ENCODE measurements at places on chromosomes 3 and 15.

DNA sequence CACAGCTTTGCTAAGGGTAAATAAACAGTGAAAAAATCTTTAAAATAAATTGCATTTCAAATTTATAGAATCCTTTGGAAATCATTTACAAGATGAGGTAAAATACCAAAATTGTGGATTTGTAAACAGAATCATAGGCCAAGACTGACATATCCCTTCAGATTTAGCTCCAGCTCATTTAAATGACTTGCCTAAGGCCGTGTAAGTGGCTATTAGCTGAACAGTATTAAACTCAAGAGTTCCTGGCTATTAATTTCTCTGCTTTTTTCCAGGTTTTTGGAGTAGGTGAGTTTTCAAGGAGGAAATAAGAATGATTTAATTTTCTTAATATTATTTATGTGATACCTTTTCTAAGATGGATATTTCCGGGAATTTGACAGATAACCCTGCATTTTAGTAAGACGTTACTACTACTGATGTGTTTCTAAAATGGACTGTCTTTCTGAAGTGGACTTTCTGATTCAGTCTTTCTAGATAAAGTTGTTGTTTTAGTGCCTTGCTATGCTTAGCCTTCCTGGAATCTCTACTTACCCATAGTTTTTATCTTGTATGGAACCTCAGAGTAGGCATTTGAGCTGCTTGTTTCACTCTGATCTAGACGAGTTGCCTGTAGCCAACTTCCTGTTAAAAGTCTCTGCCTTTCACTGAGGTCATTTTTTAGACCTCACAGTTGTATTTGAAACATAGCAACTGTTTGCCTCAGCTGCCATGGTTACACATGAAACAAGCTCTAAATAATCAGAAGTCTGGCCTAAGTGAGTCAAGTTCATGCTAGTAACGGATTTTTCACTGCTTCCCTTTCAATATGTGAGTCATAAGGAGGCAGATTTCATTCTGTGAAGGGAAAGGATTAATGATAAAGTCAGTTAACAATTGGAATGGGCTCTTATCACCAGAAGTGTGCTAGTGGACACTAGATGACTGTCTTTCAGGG is 127.0 kb downstream of the KLHL25 start:
- peak; percentile 72 for DNase-seq

GRCh38 chr3:195094191-195094921 is 176.6 kb downstream of the XXYLT1 start:
- peak; percentile 61 for DNase-seq

DNA sequence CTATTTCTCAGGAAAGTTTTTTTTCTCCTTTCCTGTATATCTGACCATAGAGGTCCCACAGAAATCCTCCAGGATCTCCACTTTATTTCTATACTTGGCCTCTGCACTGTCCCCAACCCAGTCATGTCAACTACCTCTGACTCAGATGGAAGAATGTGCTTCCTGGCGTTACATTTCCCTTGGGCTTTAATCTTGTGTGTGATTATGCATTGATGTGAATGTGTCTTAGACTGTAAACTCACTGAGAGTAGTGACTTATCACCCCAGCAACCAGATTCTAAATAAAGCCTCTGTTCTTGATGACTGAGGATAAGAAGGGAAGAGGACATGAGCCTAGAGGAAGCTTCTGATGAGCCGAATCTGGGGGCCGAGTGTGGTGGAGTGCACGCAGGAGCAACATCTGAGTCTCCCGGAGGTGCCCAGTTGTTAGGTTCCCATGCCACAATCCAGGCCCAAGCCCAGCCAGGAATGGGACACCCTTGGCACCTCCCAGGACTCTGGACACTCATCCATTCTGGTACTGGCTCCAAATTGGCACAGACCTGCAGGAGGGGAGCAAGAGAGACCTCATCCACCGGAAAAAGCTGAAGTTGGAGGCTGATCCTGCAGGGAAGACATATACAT is 32.1 kb upstream of the HEG1 start:
- DNase-seq, result no peak

DNA sequence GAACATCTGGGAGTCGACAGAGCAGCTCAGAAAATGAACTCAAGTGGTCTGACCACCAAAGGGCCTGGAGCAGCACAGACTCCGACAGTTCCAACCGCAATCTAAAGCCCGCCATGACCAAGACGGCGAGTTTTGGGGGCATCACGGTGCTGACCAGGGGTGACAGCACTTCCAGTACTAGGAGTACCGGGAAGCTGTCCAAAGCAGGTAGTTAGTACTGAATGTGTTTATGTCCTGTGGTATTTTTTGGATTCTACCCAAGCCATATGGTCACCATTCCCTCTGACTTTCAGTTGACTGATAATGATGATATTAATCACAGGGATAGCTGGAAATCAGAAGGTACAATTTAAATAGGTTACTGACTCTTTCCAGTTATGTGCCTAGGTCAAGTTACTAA is 82.3 kb downstream of the ARPP21 start:
- DNase-seq, result no peak

DNA sequence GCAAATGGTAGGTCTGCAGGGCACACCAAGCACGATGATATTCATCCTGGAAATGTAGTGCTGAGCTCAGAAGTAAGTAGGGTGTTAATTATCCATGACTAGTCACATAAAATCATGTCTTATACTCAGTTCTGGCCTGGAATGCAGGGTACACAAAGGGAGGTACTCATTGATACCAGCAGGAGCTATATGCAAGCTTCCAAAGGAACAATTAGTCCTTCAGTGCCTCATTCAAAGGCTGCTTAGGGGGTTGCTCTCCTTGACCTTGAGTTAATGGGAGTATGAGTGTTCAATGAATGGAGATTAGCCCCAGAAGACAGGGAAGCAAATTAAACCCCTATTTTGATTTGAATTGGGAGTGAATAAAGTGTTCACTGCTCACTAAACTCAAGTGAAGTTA is 38.3 kb downstream of the CNTN6 start:
- no peak for DNase-seq

DNA sequence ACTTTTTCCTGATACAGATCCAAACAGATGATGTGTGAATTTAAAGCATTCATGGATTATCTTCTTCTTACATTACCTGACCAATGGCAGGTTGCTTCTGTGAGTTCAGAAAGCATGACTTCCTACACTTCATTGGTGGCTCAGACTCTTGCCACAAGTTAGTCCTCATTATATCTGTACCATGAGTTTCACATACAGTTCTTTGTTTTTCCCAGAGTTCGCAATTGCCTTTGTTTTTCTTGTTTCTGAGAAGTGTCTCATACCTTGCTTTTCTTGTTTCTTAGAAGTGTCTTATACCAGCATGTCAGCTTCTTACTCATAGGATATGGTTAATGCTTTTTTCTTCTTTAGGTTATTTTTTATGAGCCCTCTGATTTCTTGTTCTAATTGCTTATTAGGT is 133.8 kb upstream of the TLE3 start:
- DNase-seq, result no peak

- no peak for DNase-seq
Observed at GRCh38 chr15:80026754-80027153, 32.7 kb upstream of the ZFAND6 start.

DNA sequence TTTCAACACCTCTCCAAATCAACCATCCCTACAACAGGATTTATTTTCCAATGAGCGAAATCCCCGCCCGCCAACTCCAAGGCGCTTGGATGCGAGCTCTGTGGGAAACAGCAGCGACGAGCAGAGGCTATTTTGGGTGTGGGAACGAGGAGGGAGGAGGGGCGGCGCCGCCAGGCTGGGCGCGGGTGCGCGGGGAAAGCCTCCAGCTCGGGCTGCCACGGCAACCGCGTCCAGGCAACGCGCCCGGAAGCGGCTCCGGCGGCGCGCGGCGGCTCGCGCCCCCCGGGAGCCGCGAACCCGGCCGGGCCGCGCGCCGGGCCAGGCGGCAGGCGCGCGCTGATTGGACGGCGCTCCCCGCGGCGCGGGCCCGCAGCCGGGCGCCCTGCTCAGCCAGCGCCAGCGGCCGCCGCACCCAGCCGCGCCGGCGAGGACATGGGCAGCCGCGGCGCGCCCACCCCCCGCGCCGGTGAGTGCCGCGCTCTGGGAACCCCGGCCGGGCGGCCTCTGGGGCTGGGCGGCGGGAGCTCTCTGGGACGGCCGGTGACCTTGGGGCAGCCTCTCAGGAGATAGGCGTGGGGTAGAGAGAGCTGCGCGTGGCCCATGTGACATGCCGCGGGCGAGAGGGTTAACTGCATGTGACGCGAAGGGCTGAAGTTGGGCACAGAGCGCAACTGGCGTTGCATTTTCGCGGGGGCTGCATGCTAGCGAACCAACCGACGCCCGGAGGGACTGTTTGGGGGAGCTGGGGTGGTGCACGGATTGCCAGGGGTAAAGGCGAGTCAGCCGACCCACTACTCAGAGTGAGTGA is at the start of gene FAM81A:
Gene FAM81A, plus strand, starts transcription at position 370 of the 808 bp plus-strand sequence. CDS start 20,441 bp downstream, outside the sequence.
- DNase-seq, result peak; percentile 95

DNA sequence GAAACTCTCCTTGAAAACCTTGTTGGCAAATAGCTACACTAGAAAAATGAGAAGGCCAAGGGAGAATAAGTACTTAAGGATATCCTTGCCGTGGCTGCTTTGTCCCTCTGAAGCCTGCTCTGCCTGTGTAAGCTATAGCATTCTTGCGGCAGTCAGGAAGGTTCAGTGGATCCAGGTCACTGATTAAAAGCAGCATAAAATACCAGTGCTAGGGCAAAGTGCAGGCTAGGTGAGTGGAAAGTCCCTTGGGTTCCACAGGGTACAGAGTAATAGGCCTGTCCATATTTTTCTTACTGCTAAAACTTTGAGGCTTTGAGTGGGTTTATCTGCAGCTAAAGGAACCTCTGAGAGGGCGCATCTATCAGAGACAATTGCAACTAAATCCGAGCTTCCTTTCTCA is 10.3 kb downstream of the CXCR6 start:
- DNase-seq, result no peak

DNA sequence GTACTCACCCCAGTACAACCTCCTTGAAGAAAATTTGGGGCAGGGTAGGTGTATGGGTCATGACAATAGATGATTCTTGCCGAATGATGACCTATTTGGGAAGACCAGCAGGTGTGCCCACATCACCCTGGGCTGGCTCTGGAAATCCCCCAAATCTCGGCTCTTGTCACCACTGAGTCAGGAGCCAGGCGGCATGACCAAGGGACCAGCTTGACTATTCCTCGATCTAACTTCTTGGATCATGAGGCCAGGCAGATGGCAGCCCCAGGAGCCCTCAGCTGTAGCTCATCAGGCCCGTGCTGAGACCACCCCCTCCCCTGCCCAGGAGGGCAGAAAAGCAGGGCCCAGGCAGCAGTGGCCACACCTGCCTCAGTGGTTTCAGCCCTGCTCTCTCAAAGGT is 9.2 kb upstream of the MUC4 start:
- DNase-seq, result no peak

GRCh38 chr15:48393645-48394506 is 62.6 kb downstream of the DUT start:
- no peak for DNase-seq

- DNase-seq, result no peak
Observed at GRCh38 chr15:25905140-25905539, 42.0 kb upstream of the ATP10A start.

DNA sequence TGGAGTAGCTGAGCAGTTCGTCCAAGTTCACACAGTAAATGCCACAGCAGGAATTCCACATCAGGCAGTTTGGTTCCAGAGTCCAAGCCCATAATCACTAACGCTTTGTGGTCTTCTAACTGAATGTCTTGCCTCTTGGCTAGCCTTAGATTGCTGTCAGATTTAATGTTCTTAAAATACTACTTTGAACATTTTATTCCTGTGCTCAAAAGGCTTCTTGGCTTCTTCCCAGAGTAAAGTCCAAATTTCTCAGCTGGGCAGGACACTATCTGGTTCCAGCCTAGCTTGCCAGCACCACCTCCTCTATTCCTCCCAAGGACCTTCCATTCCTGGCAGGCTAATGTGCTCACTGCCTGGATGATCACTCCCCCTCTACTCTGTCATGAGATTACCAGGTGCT is 256.9 kb downstream of the SQOR start:
- no peak for DNase-seq

- no peak for DNase-seq
Observed at GRCh38 chr15:79989183-79989582, 18.2 kb upstream of the BCL2A1 start.

DNA sequence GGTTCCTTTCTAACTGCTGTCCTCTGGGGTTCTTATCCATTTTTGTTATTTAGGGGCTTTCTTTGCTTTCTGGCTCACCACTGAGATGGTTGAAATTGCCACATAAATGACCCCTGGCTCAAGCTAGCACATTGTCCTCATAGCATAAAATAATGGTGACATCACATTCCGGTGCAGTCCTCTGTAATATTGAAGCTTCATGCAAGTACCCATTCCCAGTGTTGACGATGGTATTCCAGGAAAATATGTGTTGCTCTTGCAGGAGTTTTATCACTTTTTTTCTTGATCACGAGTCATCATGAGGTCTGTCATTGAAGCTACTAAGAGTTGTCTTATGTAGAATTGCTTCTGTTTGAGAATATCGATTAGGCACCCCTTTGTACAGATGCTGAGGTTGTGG is 56.1 kb downstream of the CRTC3 start:
- DNase-seq, result no peak

GRCh38 chr15:32867313-32867626 is 149.5 kb downstream of the GREM1 start:
- DNase-seq, result no peak

DNA sequence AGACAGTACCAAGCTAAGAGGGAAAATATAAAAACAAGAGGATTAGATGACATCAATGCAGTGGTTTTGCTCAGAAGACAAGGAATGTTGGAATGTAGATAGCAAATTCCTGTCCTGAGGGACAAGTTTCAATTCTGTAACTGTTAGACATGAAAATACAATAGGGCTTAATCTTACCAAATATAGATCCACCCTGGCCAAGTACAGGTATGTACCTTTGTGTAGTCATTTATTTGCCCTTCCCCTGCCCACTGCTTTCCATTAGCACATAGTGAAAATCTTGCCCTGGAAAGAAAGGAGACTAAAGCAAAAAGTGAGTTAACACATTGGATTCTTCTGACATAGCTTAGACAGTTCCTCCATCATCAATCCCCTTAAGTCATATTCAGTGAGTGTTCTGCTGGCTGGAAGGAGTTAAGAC is 389.0 kb upstream of the THBS1 start:
- DNase-seq, result no peak

DNA sequence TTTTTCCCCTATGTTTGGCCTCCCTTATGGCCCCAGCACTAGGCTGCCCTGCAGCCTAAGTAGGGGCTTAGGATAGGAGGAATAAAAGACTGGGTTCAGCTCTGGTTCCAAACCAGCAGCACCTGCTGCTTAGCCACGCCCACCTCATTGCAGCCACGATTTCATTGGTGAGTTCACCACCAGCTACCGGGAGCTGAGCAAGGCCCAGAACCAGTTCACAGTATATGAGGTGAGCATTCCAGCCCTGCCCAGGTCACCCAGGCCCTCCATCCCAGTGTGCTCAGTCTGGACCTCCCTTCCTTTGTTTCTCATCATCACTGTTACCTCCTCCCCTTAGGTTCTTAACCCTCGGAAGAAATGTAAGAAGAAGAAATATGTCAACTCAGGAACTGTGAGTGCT is 11.5 kb downstream of the CPNE9 start:
- DNase-seq, result no peak

DNA sequence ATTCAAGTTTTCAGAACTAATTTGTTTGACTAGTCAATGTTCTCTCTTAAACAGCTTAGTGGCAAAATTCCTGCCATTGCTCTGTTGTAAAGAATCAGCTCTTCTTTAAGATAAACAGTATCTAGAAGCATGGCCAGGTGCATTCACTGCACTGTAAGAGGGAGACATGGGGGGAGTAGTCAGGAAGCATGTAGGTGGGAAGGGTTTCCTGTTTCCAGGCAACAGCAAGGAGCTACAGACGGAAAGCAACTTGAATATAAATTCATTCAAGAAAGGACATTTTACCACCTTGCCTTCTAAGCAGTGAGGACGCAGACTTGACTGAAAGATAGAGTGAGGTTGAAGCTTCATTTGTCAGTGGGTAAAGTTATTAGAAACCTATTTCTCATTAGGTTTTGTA is 55.3 kb downstream of the BBX start:
- no peak for DNase-seq

Measured in GM13976 (cell line).